ENCODE measurements at places on chromosomes 16 and 17.

GRCh38 chr16:27387724-27388123 lies 14.2 kb upstream of the IL21R start:
- no peak for DNase-seq

- DNase-seq = no peak
Observed at GRCh38 chr16:54076006-54076504, 210.5 kb downstream of the IRX3 start.

GRCh38 chr17:8080799-8081219 lies 6.7 kb downstream of the ALOX12B start:
- DNase-seq = no peak

GRCh38 chr17:76432004-76432403 lies 20.9 kb downstream of the UBE2O start:
- no peak for DNase-seq

DNA sequence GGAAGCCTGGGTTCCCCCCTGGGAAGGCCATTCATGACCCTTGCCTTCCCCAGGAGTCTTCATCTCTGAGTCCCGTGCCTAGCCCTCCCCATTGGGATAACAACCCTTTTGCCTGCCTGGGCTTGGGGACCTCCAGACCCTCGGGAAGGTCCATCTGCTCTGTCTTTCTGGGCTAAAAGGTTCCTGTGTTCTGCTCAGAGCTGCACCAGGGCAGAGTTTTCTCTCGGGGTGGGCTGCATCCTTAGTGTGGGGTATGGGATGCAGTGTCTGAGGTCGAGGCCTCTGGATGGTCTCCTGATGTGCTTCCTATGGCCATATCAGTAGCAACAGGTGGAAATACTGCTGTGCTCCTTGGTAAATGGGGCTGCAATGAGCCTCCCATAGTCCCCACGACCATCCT lies 22.9 kb upstream of the PLLP start:
- no peak for DNase-seq

DNA sequence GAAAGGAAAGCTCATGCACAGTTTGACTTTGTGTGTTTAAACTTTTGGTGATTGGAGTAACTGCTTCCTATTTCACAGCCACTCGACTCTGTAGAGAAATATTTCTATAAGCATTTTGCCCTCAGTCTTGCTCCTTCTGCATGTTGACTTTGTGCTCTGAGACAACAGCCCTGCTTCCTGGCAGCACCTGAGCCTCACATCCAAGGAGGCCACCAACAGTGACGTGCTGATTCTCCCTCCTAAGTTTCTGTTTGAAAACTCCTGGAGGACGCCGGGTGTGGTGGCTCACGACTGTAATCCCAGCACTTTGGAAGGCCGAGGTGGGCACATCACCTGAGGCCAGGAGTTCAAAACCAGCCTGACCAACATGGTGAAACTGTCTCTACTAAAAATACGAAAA lies 23.9 kb upstream of the WSB1 start:
- DNase-seq = no peak

Measured in pons (tissue), 1 donor.